ENCODE measurements at places on chromosomes 7 and 10. TPM values are rescaled to one million over a fixed set of nuclear protein-coding genes. Genes with fewer than 3 reads are reported as not detected.
A peak's percentile ranks its signal among the peaks of the same experiment; 100 is the strongest.

ITIH5 gene
- 20.0 TPM for total RNA-seq

CALHM1 gene
- total RNA-seq: 1.8 TPM

CNTNAP2 gene
- 89.9 TPM for total RNA-seq

POLR2J gene
- 30.8 TPM for total RNA-seq

GIMAP4 gene
- 13.9 TPM for total RNA-seq

VPS26A gene
- 58.3 TPM for total RNA-seq

GRCh38 chr10:129322933-129323820 lies 143.9 kb upstream of the MGMT start:
- no peak for DNase-seq

GRCh38 chr10:102705531-102705930 lies 8.7 kb downstream of the ARL3 start:
- DNase-seq: no peak

GRCh38 chr7:5357951-5358350 lies 65.7 kb downstream of the TNRC18 start:
- no peak for DNase-seq

GRCh38 chr10:61832866-61833481 lies 68.5 kb upstream of the ARID5B start:
- no peak for DNase-seq

GRCh38 chr10:88991899-88992320 lies 1.3 kb downstream of the FAS start:
- DNase-seq: no peak

DNA sequence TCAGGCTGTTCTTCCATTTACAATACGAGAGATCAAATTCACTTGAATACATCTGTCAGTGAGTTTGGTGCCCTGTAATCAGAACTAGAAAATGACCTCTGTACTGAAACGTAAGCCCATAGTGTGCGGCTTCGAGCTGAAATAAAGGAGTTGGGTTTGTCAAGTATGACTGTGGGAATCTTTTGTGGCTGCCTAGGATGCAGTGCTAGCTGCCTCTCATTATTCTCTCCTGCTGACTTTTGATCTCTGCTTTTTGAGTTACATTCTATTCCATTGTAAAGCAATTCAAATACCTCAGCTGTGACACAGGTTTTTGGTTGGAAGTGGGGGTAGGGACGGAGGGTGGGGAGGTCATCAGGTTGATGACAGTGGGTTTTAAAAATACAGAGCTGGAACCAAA lies 40.4 kb downstream of the ICA1 start:
- DNase-seq: no peak

GRCh38 chr7:102451371-102452054 lies 13.2 kb downstream of the ALKBH4 start:
- DNase-seq: no peak

- DNase-seq: no peak
Measured at GRCh38 chr10:50260791-50261281, 9.5 kb upstream of the ASAH2 start.

GRCh38 chr7:84368122-84368521 lies 173.5 kb upstream of the SEMA3A start:
- DNase-seq: no peak

GRCh38 chr7:94580601-94581000 lies 71.0 kb downstream of the CASD1 start:
- DNase-seq: no peak

- DNase-seq: no peak
Measured at GRCh38 chr10:28276384-28276783, 26.5 kb downstream of the MPP7 start.

GRCh38 chr7:143205560-143206293 lies 16.1 kb upstream of the TAS2R40 start:
- no peak for DNase-seq

DNA sequence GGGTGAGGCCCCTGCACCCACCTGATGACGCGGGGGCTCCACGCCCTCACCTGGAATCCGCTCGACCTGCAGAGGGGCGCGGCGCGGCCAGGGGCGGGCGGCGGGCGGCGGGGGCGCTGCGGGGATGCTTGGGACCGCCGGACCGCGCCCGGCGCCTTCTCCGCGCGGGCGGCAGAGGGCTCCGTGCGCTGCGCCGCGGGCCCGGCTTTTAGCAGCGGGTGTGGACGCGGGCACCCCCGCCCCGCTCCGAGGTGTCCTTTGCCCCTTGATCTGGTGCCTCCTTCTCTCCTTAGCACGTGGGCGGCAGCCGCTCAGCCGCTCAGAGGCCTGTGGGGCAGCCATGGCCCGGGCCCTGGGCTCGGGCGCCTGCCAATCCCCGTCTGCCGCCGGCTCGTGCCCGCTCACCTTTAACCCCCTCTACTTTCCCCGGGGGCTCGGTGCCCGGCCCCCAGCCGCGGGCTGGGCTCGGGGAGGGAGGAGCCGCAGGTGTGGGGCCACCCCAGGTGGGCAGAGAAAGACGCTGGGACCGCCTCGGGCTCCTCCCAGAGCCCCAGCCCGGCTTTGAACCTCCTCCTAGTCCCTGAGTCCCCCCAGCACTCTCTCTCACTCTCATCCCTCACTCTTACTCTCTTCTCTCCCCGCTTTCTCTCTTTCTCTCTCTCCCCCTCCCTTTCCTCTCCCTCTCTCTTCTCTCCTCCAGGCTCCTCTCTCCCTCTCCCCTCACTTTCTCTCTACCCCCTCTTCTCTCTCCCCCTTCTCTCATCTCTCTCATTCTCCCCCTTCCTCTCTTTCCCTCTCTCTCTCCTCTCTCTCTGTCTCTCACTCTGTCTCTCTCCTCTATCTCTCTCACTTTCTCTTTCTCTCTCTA lies 19.7 kb upstream of the VPS37D start:
- DNase-seq: no peak

DNA sequence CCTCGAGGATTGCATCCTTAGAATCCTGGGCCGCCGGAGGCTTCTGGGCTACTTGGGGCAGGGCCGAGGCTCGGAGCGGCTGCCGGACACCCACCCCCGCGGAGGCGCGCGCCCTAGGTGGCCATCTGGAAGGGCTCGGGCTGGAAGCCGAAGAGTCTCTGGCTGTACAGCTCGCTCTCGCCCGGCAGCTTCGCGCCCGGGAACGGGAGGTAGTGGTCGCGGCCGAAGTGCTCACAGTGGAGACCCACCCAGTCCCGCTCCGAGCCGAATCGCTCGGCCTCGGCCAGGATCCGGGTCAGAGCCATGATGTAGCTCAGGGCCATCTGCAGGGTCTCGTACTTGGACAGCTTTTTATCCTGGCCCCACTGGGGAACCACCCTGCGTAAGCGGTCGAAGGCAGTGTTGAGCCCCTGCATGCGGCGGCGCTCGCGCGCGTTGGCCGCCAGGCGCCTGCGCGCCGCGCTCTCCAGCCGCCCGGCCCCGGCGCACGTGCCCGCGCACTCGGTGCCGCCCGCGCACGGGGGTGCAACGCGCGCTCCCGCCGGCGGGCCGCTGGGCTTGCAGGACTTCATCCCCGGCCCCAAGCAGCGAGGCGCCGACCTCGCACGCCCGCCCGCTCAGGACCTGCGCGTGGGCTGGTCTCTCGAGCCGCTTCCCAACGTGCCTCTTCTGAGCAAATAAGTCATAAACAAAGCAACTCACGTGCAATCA lies 652 bp downstream of the ATOH7 start:
- peak; percentile 61 for DNase-seq

GRCh38 chr10:119278126-119278709 lies 70.8 kb downstream of the GRK5 start:
- no peak for DNase-seq

DNA sequence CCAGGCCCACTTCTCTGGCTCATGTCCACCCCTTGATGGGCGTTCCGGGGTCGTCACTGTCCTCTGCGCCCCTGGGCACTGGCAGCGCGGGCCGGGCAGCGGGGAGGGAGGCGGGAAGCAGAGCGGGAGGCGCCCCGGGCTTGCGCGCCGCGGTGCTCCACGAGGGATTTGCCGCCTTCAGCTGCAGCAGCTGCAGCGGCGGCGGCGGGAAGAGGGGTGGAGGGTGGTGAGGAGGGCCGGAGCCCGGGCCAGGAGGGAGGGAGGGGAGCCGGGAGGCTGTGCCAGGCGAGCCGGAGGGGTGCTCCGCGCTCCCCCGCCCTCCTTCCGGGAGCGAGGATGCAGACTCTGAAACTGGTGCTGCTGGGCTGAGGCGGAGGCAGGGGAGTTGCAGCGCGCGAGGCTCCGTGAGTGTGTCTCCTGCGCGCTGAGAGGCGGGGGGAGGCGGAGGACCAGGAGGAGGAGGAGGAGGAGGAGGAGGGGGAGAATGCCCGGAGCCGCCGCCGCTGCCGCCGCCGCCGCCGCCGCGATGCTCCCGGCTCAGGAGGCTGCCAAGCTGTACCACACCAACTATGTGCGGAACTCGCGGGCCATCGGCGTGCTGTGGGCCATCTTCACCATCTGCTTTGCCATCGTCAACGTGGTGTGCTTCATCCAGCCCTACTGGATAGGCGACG lies at the start of gene LHFPL3:
TSS of gene LHFPL3 (plus strand) at position 308 of the 674 bp plus-strand sequence.
- DNase-seq: peak; percentile 28

- no peak for DNase-seq
Measured at GRCh38 chr10:99983280-99983988, 26.3 kb downstream of the DNMBP start.

DNA sequence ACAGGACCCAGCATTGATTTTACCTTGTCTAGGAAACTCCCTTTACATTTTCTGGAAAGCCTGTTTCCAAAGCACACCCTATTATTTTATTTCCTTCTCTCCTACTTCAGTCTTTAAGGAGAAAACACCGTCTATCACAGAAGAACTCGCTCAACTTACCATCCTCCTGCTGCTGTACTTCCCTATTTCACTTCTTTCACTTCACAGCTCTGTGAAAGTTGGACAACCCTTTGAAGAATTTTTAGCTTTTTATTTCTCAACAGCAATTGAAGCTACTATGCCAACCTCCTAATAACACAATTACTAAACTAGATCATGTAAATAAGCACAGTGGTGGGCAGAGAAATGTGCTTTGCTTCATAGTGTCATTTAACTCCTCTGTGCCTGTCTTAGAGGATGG lies 166.5 kb downstream of the TFEC start:
- no peak for DNase-seq

GRCh38 chr7:102318482-102318971 lies 31.9 kb downstream of the SH2B2 start:
- no peak for DNase-seq

- no peak for DNase-seq
Measured at GRCh38 chr7:69476416-69476815, 121.9 kb upstream of the AUTS2 start.

DNA sequence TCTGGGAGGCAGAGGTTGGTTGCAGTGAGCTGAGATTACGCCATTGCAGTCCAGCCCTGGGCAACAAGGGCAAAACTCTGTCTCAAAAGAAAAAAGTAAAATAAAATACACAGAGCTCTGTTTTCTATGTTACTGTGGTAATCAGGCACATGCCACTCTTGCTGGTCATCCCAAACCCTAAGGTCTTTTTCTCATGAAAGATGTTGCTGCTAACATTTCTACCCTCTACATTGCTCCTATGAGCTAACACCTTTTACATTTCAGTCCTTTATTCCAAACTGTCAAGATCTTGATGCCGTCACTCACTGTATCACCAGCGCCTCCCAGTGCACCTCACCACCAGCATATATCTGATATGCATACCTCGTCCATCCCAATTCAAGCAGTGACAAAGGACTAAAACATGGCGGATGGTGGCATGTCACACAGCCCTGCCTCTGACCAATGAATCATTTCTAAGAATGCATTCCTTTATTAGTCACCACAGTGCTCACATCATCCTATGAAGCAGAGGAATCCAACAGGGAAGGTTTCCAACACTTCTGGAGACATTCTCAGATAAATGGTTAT lies 4.3 kb downstream of the DAGLB start:
- DNase-seq: no peak

DNA sequence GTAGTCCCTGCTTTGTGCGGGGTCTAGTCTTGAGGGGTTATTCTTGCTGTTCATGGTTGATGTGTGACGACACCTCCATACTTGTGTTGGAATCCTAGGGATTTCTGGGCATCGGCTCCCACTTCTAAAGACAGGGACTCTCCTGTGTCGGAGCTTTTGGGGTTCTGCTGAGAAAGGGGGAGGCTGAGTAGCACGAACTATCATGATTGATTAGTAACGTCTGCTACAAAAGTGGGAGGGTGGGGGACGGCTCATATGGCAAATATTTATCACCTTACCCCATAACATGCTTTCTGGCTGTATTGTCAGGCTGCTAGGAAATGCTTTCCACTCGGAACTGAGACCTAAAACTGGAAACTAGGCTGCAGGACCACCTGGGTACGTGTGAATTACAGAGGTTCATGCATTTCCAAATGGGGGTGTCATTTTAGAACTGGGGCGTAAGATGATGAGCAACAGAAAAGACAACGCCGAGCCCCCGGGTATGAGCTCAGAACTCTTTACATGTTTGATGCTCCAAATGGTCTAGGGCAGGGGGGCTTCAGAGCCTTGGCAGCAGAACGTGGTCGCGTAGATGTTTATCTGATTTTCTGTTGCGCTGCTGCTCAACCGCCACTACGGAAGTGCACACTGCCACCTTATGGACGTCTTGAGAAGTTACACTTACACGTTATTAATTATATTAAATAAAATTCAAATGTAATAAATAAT lies 15.1 kb upstream of the NME8 start:
- peak; percentile 57 for DNase-seq

All from dorsolateral prefrontal cortex (tissue), 122 donors.